ENCODE measurements at places on chromosomes 5 and 9.

- no peak for DNase-seq
These were observed 37.5 kb upstream of the SUSD3 start for GRCh38 chr9:93020771-93021670.

- DNase-seq: no peak
These were observed 132.7 kb upstream of the MTAP start for GRCh38 chr9:21669701-21670100.

DNA sequence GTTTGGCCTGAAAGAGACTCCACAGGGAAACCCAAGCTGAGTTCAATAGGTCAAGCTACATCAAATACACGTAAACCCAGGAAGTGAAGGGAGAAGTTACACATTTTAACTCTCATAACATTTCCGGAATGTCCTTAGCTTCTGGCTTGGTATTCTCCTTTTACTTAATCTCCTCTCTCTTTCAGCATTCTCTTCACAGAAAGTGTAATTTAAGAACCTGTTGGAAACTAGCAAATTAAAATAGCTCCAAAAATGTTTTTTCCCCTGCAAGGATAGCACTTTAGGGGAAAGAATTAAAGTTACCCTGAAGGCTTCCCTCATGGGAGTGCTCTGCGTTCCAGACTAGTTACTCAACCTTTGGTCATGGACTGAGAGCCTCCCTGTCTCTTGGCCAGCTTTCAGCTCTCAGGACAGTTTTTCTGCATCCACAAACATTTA lies 292.7 kb upstream of the TARS1 start:
- no peak for DNase-seq

GRCh38 chr9:3698076-3698475 lies 172.3 kb upstream of the RFX3 start:
- no peak for DNase-seq

DNA sequence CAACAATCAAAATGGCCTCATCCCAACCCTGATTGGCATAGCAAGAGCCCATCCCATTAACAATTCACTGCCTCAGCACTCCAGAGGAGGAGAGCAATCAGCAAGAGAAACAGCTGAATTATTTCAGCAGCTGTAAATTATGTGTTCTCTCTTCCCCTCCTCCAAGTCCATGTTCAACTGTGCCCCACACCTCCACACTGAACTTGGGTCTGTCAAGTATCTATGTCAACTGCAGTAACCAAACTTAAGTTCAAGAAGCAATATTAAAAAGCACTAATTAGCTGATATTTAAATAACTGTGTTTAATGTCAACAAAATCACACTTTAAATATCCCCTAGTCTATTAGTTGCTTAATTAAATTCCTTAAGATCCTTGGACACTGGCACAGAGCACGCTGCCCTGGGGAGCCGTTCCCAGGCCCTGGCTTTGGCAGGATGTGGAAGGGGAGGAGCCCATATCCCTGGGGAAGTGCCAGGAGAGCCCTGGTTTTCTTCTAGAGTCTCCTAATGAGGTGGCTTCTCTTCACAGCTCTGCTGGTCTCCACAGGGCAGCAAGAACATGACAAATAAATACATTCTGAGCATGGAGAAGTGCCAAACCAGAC lies 50.6 kb downstream of the SIL1 start:
- no peak for DNase-seq

- DNase-seq: no peak
These were observed 123.1 kb downstream of the DMRT2 start for GRCh38 chr9:1173211-1173610.

DNA sequence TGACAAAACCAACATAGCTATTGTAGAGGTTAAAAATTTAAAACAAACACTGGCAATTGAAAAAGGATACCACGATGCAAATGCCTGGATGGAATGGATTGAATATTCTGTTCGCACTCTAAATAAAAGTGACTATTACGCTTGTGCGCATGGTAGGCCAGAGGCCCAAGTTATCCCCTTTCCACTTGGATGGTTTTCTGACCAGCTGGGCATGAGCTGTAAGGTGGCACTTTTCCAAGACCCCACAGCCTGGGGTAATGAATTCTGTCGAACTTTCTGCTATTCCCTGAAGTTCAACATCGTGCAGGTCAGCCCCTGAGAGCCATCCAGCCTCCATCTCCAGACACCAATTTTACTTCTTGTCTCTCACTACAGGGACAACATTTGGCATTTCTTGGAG lies 5.4 kb upstream of the RNF180 start:
- DNase-seq: no peak

DNA sequence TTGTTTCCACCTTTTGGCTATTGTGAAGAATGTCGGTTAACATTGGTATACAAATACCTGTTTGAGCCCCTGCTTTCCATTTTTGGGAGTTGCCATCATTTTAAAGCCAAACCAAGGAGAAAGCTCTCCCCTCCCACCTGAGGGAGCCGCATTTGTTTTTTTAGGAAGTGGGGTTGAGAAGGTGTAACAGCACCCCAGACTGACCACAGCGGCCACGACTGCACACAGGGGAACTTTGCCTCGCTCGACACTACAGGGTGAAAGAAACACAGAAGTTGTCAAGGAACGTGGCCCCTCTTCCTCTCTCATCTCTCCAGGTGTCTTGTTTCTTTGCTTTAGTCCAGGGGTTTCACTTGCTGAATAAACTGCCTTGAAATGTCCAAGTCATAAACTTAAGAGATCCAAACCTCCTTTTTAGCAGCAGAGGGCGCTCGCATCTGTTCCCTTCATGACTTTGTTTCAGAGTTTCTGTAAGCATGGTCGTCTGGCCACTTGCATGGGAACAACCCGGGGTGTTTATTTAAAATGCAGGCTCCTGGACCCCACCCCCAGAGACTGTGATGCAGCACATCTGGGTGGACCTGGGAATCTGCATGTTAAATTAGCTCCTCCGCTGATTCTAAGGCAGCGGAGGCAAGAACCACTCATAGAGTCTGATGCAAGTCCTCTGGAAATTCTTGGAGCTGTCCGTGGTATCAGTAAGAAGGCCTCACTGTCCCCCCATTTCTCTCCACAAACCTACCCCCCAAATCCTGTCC lies 2.1 kb upstream of the TTLL11 start:
- DNase-seq: peak; percentile 87

DNA sequence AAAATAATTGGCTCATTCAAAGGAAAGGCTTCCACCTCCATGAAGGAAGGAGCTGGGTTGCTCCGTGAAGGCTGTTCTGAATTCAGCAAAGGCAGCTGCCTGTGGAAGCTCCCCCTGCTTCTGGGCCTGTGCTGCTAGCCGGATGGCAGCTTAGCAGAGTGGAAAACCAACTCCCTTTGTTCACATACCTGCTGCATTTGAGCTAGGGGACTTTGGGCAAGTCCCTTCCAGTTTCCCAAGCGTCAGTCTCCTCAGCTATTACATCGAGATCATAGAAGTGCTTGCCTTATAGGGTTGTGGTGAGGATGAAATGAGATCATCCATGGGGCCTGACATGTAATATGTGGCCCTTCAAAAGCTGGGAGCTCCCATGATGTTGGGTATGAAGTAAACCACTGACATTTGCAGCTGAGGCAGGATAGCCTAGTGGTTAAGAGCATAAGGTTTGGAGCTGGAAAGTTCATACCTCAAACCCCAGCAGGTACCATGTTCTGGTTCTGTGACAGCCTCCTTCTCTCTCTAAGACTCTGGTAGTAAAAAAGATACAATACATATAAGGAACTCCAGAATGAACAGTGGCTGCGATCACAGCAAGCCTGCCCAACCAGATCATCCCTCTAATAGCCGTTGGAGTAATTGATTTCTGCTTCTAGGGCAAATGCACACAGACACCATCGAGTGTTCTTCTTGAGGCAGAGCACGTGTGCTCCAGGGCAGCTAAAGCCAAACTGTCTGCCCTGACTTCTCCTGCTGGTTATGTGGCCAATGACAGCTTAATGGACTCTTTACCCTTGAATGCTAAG lies 11.0 kb upstream of the DENND1A start:
- DNase-seq: no peak

DNA sequence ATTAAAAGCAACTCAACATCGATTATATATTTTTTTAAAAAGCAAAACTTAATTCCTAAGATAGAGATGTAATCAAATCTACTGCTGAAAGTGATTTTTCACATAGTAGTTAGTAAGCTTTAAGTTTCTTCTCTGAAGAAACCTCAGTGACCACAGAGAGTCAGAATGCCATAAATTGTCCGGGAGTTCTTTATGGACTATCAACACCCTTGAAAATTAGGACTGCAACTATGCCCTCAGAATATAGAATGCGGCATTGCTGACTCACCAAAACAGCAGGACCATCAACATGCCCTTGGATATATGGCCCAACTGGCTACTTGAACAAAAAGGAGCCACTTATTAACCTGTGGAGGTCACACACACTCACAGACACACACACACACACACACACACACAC lies 228.9 kb upstream of the SNX2 start:
- no peak for DNase-seq

GRCh38 chr5:132781029-132781428 lies 4.0 kb upstream of the SEPTIN8 start:
- DNase-seq: no peak

GRCh38 chr9:7342736-7343135 lies 456.8 kb downstream of the DMAC1 start:
- DNase-seq: no peak

DNA sequence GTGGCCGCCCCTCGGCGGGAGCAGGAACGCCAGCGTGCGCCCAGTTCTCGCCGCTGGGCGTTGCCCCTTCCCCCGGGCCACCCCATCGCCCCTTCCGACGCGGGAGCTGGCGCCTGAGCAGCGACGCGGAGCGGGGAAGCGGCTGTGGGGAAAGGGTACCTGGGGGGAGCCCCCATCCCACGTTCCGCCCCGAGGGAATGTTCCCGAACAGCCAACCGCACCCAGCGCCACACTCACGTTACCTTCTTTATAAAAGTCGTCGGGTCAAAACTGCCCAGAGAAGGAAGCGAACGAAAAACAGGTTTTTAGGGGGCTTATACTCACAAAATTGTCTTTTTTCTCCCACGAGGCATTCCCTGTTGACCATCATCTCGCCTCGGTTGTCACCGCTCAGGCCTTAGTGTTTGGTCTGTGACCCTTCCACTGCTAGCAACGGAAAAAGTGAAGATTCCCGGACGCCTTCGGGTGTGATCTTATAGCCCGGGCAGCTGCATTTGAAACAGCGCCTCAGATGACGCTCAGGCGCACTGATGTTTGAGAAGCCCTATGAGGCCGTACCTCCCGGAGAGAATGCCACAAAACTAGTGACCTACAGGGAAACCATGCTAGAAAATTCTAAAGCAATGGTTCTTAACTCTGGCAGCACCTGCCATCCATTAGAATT lies 475 bp upstream of the GOLM1 start:
- DNase-seq: no peak

- DNase-seq: no peak
These were observed 180.3 kb upstream of the ADRA1B start for GRCh38 chr5:159735749-159736660.

DNA sequence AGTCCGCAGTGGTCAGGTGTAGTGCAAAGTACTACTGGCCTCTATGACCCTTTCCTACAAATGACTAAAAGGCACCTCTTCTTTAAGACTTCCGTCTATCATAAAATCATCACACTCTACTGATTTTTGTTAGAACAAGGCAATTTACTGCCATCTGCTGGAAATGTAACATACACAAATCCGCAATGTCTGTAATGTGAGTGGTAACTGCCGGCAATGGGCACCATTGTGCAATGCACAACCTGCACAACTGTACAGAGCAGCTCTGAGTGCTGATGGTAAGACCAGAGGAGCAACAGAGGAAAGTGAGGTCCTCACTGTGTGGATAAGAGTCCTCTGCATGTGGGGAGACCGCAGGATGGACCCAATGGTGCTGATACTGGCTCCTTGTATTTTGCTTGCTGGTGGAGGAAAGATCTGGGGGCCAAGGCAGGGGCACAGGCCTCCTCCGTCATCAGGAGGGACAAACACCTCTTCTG lies 103.7 kb downstream of the ATPSCKMT start:
- DNase-seq: peak; percentile 70

GRCh38 chr9:96117398-96118080 lies 184.4 kb downstream of the HSD17B3 start:
- DNase-seq: no peak

GRCh38 chr5:160333721-160334120 lies 21.4 kb upstream of the CCNJL start:
- no peak for DNase-seq

- no peak for DNase-seq
These were observed 234.1 kb upstream of the DMRT1 start for GRCh38 chr9:607417-607816.

GRCh38 chr5:52693280-52693679 lies 94.4 kb upstream of the ITGA1 start:
- no peak for DNase-seq

GRCh38 chr5:76807296-76807695 lies 11.5 kb upstream of the F2RL1 start:
- DNase-seq: no peak

DNA sequence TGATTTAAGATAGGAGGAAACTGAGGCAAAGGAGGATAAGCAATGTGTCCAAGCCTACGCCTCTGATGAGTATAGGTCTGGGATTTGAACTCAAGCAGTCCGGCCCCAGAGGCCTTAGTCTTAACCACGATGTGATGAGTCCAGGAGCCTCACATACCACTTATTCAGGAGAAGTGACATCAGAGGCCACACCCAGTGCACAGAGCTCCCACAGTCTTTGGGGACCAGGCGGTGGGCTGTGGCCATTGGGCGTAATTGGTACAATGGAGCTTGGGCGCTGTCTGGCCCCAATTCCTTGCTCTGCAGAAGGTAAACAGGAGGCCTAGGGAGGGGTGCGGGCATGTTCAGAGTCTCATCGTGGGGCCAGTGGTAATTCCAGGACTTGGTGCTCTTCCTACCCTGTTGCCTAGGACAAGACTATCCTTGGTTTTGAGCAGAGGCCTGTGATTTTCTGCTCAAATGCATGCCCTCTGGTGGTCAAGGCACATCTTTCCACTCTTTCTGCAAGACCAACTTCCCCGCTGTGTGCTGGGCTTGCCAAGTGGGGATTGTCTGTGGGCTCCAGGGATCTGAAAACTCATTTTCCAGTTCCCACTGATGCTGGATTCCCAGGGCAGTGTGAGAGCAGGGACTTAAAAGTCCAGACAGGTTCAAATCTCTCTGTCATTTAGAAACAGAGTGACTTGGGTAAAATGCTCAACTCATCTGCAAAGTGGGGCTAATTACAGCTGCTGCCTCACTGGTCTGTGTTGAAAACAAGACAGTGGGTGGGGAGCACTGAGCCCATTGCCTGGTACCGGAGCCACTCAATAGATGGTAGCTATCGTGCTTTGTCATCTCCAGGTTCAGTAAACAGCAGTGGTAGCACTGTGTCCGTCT lies 15.8 kb downstream of the NDST1 start:
- peak; percentile 58 for DNase-seq

DNA sequence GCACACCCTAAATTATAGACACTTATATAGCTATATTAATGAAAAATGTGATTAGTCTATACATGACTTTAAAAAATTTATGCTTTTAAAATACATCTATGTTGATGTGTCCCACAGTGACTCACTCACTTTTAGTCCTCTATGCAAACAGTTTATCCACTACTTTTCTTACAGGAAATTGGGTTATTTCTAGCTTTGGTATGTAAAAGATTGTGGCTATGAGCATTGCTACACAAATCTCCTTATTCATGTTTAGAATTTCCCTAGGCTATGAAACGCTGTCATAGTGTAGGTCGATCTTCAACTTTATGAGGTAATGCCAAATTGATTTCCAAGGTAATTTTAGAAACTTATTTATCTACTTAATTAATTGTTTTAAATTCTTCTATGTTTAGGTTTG lies 687.4 kb downstream of the PRR16 start:
- peak; percentile 14 for DNase-seq

- no peak for DNase-seq
These were observed 183.4 kb downstream of the TMC1 start for GRCh38 chr9:72704688-72705375.

- DNase-seq: no peak
These were observed 27.9 kb upstream of the FBXL17 start for GRCh38 chr5:108409786-108410185.
